Endodermal cell (in vitro differentiated cells): ENCODE measurements at places on chromosomes 5 and 9. TPM values are rescaled to one million over a fixed set of nuclear protein-coding genes. Genes with fewer than 3 reads are reported as not detected.

REEP5 gene
- 36.7 to 42.3 TPM (median 38.4 TPM) in 3 replicates for total RNA-seq

NUTM2G gene
- not detected in 3 replicates for total RNA-seq

DNA sequence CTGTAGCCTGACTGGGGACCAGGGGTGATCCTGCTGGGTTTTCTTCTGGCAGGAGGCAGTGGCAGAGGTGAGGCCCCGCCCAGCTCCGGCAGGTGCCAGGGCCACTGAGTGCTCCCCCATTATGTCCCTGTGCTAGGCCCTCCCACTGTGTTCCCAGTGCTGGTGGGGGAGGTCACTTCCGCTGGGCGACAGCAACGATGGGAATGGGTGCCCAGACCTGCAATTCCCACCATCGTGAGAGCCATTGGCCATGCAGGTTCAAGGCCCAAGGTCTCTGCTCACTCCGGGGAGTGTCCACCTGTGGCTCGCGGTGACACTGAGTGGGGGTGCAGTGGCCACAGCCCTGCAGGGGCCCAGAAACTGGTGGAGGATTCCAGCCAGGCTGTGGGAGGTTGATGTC, 98.6 kb downstream of the RXRA start:
- no peak for DNase-seq

GRCh38 chr9:76453785-76454184, 5.2 kb upstream of the GCNT1 start:
- no peak for DNase-seq

DNA sequence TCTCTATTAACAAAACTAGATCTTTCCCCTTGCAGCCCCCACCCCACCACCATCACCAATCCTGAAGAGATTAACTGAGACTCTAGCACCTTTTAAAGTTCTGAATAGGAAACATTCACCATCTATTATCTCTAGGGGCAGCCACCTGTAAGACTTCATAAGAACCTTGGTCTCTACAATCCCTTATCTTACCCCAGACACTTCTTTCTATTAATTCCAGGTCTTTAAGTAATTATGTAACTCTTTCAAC, 180.2 kb upstream of the FBXL17 start:
- no peak for DNase-seq

DNA sequence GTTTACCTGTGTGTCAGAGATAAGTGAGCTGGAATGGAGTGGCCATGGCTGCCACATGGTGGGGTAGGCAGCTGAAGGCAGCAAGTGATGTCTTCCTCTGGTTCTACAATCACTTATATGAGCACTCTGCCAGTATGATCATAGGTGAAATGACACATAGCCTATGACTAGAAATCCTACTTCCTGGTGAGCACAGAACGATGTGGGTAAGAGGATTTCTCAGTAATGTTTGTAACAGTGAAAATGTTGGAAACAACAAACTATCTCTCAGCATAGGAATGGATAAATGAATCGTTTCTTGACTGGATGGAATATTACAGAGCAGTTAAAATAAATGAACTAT, 187.0 kb upstream of the S1PR3 start:
- no peak for DNase-seq

DNA sequence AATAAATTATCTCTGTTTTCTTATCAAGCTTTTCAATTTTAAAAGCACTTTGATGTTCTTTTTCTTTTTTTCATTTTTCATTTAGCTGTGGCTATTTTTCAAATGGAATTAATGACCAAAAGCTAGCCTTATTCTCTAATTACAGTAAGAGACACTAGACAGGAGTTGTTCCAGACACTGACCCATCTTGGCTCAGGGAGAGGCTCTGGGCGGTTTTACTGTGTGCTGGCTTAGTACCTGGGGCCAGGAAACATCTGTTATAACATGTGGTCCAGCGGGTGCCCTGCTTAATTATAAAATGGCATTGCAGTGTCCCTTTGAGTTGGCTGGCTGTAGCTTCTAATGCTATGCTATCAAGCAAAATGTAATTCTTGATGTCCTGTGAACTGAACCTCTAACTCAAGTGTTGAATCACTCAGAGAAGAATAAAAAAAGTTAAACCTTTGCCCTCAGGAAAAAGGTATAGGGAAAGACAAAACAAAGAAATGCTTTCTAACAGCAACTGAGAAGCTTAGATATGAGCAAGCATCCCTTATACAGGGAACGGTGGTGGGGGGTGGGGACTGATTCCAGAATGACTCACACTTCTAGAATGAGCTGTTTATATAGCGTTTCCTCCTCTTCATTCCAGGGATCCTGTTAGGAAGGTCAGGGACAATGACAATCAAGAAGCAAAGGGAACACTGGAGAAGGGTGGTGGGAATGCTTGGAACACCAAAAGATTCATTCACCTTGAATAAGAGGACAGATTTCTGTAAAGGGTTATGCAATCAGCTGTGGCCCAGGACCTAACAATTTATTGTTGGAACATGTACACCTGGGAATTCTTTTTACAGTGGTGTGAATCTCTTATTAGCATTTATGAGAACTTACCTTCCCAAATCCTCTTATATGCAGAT, 58.7 kb upstream of the NFIB start:
- peak; percentile 88 for DNase-seq

CD72 gene
- total RNA-seq: 5.1 to 8.2 TPM (median 6.9 TPM) in 3 replicates

- no peak for DNase-seq
Measured at GRCh38 chr5:55986931-55987330, 7.8 kb downstream of the IL6ST start.
